Stimulated activated CD4-positive, alpha-beta T cell treated with anti-CD3 and anti-CD28 coated beads, TNF-alpha, amount 100 ng/mL, for 1 hour (primary cell): ENCODE measurements at places on chromosomes 5 and 9.
A peak's percentile ranks its signal among the peaks of the same experiment; 100 is the strongest.

- DNase-seq, result no peak
Observed at GRCh38 chr5:68652534-68652965, 437.0 kb downstream of the PIK3R1 start.

- no peak for DNase-seq
Observed at GRCh38 chr9:69657269-69657668, 14.9 kb downstream of the APBA1 start.

GRCh38 chr9:37370968-37371563, 51.4 kb upstream of the GRHPR start:
- no peak for DNase-seq

GRCh38 chr9:116271991-116272390, 118.4 kb downstream of the PAPPA start:
- DNase-seq, result no peak

DNA sequence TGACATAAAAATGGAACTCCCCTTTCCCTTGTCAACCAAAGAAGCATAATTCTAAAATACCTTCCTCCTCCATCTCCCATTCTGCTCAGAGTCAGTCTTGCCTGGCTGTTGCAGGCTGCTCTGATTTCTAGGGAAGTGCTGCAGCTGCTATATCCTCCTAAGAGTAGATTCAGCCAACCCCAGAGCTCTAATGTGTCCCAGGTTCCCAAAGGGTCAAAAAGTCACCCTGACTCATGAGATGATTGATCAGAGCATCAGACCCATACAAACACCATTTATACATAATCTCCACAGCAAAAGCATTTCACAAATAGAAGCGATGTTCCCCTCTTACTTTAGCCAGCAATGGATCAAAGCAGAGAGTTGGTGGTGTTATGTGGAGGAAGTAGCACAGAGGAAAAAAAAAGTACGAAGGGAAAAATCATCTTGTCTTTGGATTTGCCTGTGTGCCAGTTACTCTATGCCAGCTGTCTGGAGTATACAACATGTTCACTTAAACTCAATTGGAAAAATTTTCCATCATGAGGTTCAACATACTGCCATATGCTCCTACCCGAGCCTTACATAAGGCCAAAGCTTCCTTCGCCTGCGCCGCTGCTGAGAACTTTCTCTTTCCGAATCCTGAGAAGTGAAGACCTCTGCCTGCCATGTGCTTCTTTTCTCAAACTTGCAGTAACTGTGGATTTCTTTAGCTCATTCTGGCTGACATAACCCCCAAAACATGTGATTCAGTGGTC, 258.0 kb downstream of the TLE4 start:
- DNase-seq, result no peak

DNA sequence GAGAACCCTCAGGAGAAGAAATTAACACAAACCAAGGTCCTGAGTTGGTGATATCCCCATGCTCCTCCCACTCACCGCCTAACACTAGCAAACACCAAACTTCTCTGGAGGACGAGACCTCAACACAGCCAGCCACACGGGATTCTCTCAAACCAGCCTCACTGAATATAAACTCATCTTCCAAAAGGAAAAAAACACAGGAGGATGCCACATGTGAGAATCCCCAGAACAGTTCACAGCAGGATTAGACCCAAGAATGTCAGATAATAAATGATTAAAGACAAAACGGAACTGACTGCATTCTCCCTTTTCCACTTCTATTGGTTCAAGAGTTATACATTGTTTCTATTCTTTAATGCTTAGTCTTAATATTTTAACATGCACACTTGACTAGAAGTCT, 89.2 kb downstream of the LPAR1 start:
- no peak for DNase-seq

GRCh38 chr9:113568571-113569321, 105.2 kb downstream of the RGS3 start:
- no peak for DNase-seq

DNA sequence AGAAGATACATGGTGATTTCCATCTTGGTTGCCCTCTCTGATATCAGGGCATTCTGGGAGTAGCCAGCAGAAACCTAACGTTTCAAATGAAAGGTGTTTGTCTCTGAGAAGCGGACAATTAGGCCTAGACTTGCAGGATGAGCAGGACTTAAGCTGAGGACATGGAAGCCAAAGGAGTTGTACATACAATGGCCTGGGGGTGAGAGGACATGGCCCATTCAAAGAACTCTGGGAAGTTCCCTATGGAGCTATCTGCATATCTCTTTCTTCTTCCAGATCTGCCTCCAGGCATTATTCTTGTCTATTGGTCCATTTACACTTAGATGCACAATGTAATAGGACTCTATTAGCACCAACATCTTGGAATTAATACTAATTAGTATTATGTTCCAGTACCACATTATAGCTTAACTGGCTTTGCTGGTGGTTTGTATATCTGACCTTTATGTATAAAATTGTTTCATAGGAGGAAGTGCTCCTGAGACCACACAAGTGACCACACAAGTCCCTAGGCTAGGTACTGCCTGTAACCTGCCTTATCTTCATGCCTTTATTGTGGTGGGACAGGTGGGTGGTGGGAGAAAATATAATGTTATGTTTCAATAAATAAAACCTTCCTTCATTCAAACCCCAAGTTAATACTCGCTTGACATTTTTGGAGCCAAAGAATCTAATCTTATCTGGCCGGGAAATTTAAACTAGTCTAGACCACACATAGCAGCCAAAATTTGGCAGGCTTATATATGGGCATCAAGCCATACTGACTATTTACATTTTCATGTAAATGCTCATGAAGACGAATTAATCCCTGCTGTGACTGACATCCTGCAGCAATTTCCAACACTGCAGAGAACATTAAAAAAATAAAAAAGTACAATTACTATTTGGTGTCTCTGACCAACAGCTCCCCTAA, 52.1 kb upstream of the EQTN start:
- DNase-seq, result no peak

- DNase-seq, result no peak
Observed at GRCh38 chr5:93378073-93378472, 202.9 kb downstream of the NR2F1-AS1 start.

DNA sequence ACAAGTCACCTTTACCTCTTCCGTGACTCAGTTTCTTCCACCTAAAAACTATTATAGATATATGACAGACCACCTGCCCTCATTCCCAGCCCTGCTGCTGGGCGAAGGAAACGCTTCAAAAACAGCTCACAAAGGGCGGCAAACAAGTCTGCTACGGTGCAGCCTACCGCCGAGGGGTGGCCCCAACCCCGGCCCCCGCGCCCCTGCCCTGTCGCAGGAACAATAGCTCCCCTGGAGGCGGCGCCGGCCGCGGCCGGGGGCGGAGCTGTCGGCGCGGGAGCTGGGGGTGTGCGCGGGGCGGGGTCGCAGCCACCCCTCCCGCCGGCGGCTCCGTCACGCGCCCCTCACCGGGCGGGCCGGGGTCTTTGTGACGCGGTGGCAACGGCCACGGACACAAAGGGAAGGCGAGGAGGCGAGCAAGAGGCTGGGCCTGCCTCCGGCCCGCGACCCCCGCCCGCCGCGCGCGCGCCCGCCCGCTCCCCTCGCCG, at the start of gene TMEFF1:
Gene TMEFF1 (plus strand): TSS at position 362 of the 488 bp plus-strand sequence. CDS start 396 bp downstream, outside the sequence.
- peak; percentile 32 for DNase-seq

GRCh38 chr9:136675477-136676296, 11.6 kb downstream of the AGPAT2 start:
- DNase-seq, result no peak

DNA sequence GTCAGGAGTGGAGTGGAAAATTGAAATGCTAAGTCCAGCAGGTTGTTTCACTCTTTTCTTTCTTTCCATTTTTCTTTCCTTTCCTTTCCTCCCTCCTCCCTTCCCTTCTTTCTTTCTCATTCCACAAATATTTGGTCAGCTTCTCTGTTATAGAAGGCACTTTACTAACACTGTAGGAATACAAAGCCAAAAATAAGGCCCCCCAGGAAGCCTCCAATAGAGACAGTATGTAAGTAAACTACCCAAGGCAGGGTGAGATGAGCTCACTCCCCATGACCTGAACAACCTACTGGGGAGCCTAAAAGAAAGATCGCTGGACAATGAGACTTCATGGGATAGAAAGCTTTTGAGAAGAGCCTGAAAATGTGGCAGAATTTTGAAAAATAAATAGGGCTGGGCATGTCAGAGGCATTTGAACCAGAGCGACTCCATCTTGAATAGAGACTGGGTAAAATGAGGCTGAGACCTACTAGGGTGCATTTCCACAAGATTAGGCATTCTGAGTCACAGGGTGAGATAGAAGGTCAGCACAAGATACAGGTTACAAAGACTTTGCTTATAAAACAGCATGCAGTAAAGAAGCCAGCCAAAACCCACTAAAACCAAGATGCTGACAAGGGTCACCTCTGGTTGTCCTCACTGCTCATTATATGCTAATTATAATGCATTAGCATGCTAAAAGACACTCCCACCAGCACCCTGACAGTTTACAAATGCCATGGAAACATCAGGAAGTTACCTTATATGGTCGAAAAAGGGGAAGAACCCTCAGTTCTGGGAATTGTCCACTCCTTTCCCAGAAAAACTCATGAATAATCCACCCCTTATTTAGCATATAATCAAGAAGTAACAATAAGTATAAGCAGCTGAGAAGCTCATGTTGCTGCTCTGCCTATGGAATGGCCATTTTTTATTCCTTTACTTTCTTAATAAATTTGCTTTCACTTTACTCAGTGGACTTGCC, 158.9 kb upstream of the EGFLAM start:
- DNase-seq, result no peak

DNA sequence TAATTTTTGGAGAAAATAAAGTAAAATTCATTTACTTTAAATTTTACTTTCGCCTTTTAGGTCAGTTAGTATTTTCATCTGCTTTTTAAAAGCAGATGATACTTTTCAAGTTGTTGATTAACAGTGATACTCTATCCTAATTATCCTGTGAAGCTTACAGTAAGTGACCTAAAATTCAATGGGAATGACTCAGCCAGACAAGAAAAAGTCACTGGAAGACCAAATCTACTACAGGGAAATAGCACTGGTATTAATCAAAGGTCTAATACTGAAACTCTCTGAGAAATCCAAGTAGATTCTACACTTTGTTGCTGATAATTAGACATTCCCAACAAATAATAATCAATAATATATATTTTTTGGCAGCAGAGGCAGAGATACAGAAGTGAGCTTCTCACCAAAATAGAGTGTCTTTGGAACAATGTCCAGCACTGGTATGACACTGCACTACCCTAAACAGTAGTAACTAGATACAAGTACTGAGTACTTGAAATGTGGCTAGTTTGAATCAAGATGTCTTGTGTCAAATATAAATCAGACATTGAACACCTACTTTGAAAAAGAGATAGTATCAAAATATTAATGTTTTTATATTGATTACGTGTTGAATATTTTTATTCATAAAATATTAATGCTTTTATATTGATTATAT, 22.8 kb upstream of the ELL2 start:
- DNase-seq, result no peak

- DNase-seq, result no peak
Observed at GRCh38 chr5:98085593-98085992, 687.9 kb upstream of the RGMB start.

DNA sequence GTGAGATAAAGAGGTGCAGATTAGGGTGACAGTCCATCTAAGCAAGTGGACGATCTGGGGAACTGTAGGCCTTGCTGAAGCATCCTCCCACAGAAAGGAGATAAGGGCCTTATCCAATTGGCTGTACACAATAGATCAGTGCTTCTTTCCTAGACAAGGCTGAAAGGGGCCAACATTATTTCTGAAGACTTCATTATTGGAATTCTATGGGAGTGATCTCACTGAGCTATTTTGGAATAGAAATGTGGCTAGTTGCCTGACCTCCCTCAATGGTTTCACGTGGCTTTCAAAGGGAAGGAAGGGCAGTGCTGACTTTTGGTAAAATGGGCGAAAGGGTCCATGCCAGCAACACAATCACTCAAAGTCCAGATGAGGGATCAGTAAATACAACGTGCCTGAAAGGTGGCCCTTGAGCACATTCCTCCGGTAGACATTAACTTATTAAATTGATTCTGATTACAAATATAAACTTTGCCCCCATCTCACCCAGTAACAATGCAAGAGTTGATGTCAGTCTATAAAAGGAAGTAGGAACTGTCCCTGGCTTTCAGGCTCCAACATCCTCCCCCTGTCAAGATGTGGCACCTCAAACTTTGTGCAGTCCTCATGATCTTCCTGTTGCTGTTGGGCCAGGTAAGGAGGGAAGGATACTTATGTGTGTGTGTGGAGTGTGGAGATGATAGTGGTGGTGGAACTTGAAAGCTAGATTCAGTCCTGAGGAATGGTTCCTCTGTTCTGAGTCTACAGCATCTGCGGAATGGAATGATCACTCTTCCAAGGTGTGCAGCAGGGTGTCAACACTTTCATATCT, at the start of gene LEAP2:
Gene LEAP2 (plus strand): TSS at position 550 of the 811 bp plus-strand sequence. CDS start 27 bp downstream, at position 577.
- no peak for DNase-seq

- no peak for DNase-seq
Observed at GRCh38 chr9:27475057-27475595, 49.0 kb upstream of the IFNK start.

GRCh38 chr5:54115735-54116403, 194.5 kb downstream of the ARL15 start:
- no peak for DNase-seq

DNA sequence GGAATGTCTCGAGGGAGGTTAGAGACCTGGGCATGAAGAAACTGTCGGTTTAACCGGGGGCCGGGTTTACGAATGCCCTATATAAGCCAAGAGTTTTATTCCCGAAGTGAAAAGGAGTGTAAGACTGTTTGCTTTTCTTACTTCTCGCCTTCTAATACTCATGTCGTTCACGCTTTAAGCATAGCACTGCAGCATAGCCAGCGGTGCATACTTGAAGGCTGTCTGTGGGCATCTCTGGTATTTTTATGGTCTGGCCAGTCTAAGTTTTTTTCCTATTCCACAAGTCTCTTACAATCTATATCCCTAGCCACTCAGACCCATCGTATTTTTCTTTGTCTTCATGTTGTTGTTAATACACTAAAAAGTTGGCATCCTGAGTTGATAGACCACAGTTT, 1.2 kb downstream of the UHRF2 start:
- no peak for DNase-seq

- no peak for DNase-seq
Observed at GRCh38 chr9:130297371-130297770, 31.8 kb downstream of the HMCN2 start.

DNA sequence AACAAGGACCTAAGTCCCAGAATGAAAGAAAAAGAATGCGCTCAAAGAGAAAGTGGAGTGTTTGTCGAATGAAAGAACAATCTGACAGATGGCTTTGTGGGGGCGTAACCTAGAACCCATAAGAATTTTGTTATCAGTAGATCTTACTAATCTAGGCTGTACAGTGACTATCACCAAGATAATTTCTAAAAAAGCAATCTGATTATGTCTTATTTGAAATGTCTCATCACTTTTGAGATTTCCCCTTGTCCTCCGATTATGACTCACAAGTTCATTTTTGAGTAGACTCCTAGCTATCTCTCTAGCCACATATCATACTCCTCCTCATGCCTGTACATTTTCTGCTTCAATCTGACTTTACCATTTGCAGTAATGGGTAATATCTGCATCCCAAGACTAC, 135.6 kb upstream of the SMARCA2 start:
- no peak for DNase-seq

GRCh38 chr9:105901514-105902109, 207.3 kb downstream of the TMEM38B start:
- no peak for DNase-seq

- DNase-seq, result no peak
Observed at GRCh38 chr9:126222363-126222834, 104.2 kb upstream of the MVB12B start.
